Activated naive CD4-positive, alpha-beta T cell treated with anti-CD3 and anti-CD28 coated beads for 36 hours (primary cell): ENCODE measurements at places on chromosomes 3 and 15. TPM values are rescaled to one million over a fixed set of nuclear protein-coding genes. Genes with fewer than 3 reads are reported as not detected.

RTP3 gene
- total RNA-seq, result not detected

GPR62 gene
- total RNA-seq, result not detected

CPLX3 gene
- total RNA-seq, result not detected

POLR2H gene
- 76.5 TPM for total RNA-seq

CHRM5 gene
- not detected for total RNA-seq

GNAT1 gene
- total RNA-seq, result not detected

BRPF1 gene
- total RNA-seq, result 16.8 TPM

TXNRD3 gene
- 4.6 TPM for total RNA-seq

PLA2G4E gene
- not detected for total RNA-seq

PLSCR5 gene
- total RNA-seq, result not detected

EFHB gene
- total RNA-seq, result 0.55 TPM

MYL3 gene
- not detected for total RNA-seq

CPB1 gene
- not detected for total RNA-seq

ROPN1B gene
- not detected for total RNA-seq

POC1A gene
- total RNA-seq, result 32.7 TPM

ZNF502 gene
- 1.0 TPM for total RNA-seq

MRAS gene
- total RNA-seq, result 0.62 TPM

GNAI2 gene
- 276 TPM for total RNA-seq

CLDN1 gene
- total RNA-seq, result 0.96 TPM

SLC2A2 gene
- not detected for total RNA-seq

A4GNT gene
- total RNA-seq, result not detected

CD80 gene
- total RNA-seq, result 0.14 TPM

FBXW12 gene
- not detected for total RNA-seq

LNP1 gene
- 2.2 TPM for total RNA-seq

SPRED1 gene
- total RNA-seq, result 0.74 TPM

GOLGA8Q gene
- 0.29 TPM for total RNA-seq

EOMES gene
- 0.12 TPM for total RNA-seq

GOLGA6L7 gene
- total RNA-seq, result not detected

ZFYVE19 gene
- 15.4 TPM for total RNA-seq

CSPG4 gene
- not detected for total RNA-seq

MKRN2 gene
- 32.9 TPM for total RNA-seq

PP2D1 gene
- not detected for total RNA-seq

SCAANT1 gene
- not detected for total RNA-seq

MORC1 gene
- not detected for total RNA-seq

FEZF2 gene
- total RNA-seq, result not detected

TM4SF4 gene
- total RNA-seq, result not detected

MUC13 gene
- not detected for total RNA-seq

PIGZ gene
- 0.12 TPM for total RNA-seq

FILIP1L gene
- total RNA-seq, result 0.24 TPM

RPL14 gene
- 3,841 TPM for total RNA-seq

CMTM7 gene
- 59.1 TPM for total RNA-seq

MAGEL2 gene
- not detected for total RNA-seq

LRRC49 gene
- total RNA-seq, result not detected

RGMA gene
- 0.47 TPM for total RNA-seq

SKOR1 gene
- total RNA-seq, result 0.07 TPM

INSYN1 gene
- total RNA-seq, result not detected

CCDC13 gene
- total RNA-seq, result 0.31 TPM

NUP210 gene
- 148 TPM for total RNA-seq

GP9 gene
- total RNA-seq, result not detected

TMPRSS7 gene
- not detected for total RNA-seq

SLC24A5 gene
- not detected for total RNA-seq

TRPC1 gene
- 3.1 TPM for total RNA-seq

SCG3 gene
- not detected for total RNA-seq

CFAP92 gene
- total RNA-seq, result 0.48 TPM

HOMER2 gene
- 2.3 TPM for total RNA-seq

GOLGA8H gene
- total RNA-seq, result not detected

GABRG3 gene
- total RNA-seq, result not detected
